Subcutaneous adipose tissue (tissue), 4 donors: ENCODE measurements at places on chromosomes 12 and 14. TPM values are rescaled to one million over a fixed set of nuclear protein-coding genes. Genes with fewer than 3 reads are reported as not detected.

The TAS2R19 gene
- total RNA-seq, result 8.8 TPM

The C1QL4 gene
- total RNA-seq, result not detected

The CKB gene
- 512 TPM for total RNA-seq

The CLEC1A gene
- 10.7 TPM for total RNA-seq

The TTC7B gene
- 41.7 TPM for total RNA-seq

The RPS6KL1 gene
- total RNA-seq, result 3.6 TPM

The DNAJC22 gene
- total RNA-seq, result not detected
